ENCODE measurements at places on chromosomes 3 and 15. TPM values are rescaled to one million over a fixed set of nuclear protein-coding genes. Genes with fewer than 3 reads are reported as not detected.
A peak's percentile ranks its signal among the peaks of the same experiment; 100 is the strongest.

SLC22A14 gene
- total RNA-seq = not detected

DNA sequence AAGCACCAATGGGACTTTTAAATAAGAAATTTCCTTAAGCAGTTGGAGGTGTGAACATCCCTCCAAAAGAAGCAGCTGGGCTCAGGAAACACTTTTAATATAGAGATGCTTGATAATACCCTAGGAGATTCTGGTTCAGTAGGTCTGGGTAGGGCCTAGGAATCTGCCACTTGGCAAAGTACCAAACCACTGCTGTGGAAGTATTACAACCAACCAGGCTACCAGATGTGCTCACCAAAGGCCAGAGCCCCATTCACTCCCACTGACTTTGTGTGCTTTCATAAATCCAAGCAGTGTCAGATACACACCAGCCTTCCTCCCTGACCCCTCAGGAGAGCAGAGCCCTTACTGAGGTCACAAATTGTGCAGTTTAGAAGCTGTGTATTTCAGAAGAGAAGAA is 162.6 kb downstream of the CCNL1 start:
- no peaks in the 10 kb centered on the region for H3K4me1 ChIP-seq
- no peak overlapping the region for H3K4me3 ChIP-seq
- H3K27me3 ChIP-seq = no peaks in the 10 kb centered on the region

DNA sequence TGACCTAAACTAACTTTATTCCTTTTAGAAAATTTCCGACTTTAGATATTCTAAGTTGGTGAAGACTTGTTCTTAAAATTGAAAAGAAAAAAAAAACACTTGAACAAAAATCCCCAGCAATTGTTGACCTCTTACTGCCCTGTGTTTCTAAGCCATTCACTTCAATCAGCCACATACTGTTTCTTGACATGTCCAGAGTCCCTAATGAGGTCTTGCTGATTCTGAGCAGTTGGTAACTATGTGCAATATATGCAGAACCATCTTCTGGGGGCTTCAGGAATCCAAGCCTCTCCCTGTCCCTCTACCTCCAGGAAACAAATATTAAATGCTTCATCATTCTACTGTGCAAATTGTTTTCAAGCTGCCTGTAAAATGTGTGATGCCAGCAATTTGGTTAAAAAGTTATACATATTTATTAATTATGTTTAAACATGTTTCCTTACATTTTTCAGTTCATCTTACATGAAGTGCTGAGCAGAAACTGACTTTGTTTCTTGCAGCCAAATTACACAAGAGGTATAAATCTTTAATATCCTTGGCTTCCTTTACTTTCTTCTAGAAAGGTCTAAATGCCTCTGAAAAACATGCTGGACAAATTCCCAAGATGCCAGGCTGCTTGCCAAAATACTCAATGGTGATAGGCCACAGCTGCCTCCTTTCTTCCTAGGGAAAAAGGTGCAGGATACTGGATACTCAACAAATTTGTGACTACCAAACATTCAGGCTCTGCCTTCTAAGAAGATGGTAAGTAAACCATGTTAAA is 19.8 kb upstream of the GYG1 start:
- H3K4me3 ChIP-seq = no peak overlapping the region
- no peaks in the 10 kb centered on the region for H3K36me3 ChIP-seq
- H3K4me1 ChIP-seq = no peaks in the 10 kb centered on the region
- no peak overlapping the region for H3K27ac ChIP-seq
- peak; percentile 55 for DNase-seq

DNA sequence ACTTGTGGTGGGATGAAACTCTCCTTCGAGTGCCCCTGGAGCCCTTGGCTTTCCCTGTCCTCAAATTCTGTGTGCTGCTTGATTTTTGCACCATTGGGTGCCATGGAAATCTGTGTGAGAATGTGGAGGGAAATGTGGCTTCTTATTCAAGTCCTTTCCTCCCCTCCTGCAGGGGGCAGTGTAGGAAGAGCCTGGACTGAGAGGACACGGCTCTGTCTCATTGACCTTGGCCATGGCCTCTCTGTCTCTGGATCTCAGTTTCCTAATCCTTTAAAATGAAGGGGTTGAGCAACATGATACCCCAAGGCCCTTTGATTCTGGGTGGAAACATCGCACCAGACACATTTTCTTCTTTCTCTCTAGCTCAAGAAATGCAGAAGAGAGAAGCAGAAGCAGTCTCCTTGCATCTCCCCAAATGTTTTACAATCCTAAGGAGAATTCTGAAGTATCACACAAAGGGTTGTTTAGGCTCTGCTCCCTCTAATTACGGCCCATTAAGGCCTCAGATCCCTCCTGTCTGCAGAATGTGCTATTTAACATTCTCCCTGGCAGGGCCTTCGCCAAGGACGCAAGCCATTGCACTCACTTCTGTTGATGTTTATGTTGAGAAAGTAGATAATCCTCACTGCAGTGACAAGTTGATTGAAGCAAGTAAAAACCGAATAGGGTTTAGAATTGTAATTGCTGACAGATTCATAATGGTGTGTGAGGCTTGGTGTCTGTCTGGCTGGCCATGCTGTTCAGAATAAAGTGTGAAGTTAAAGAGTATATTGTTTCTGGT is 169.1 kb downstream of the TPRG1 start:
- no peaks in the 10 kb centered on the region for H3K27me3 ChIP-seq
- H3K36me3 ChIP-seq = no peaks in the 10 kb centered on the region
- H3K4me3 ChIP-seq = no peak overlapping the region
- no peak for DNase-seq

- no peaks in the 10 kb centered on the region for H3K36me3 ChIP-seq
- DNase-seq = no peak
- H3K4me3 ChIP-seq = no peak overlapping the region
These were observed 49.0 kb upstream of the EPHA3 start for GRCh38 chr3:89058371-89058770.

DNA sequence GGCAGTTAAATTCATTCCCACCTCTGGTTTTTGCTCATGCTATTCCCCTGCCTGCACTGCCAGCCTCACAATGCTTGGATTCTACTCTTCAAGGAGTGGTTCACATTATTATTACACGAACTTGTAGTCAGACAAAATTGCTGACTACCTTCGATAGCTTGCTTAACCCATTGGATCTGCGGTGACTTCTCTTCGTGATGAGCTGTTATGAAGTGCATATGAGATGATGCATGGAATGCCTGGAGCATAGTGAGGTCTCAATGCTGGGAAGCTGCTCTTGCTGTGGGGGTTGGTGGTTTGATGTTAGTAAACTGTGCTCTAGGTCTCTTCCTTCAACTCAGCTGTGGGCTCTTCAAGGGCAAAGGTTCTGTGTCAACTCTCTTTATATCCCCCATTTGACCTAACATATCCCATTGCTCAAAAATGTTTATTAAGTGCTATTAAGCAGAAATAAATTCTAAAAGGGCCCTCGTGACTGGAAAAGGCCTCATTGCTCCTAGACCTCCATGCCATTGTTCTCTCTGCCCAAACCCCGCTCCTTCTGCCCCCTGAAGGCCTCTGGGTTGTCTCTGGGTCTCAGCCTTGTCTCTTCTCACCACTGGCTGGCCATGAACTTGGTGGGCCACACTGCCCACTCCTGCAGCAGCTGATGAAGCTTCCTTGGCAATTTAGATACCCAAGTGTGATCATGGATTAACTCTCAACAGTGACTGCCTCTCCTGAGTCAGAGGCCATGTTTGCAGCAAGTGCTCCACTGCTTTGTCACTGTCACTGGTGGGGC is 4.5 kb upstream of the SLCO2A1 start:
- H3K27me3 ChIP-seq = no peaks in the 10 kb centered on the region
- no peak overlapping the region for H3K27ac ChIP-seq
- H3K4me1 ChIP-seq = peaks cover 11% of the 10 kb centered on the region
- DNase-seq = no peak
- H3K36me3 ChIP-seq = no peaks in the 10 kb centered on the region
- H3K4me3 ChIP-seq = no peak overlapping the region

DNA sequence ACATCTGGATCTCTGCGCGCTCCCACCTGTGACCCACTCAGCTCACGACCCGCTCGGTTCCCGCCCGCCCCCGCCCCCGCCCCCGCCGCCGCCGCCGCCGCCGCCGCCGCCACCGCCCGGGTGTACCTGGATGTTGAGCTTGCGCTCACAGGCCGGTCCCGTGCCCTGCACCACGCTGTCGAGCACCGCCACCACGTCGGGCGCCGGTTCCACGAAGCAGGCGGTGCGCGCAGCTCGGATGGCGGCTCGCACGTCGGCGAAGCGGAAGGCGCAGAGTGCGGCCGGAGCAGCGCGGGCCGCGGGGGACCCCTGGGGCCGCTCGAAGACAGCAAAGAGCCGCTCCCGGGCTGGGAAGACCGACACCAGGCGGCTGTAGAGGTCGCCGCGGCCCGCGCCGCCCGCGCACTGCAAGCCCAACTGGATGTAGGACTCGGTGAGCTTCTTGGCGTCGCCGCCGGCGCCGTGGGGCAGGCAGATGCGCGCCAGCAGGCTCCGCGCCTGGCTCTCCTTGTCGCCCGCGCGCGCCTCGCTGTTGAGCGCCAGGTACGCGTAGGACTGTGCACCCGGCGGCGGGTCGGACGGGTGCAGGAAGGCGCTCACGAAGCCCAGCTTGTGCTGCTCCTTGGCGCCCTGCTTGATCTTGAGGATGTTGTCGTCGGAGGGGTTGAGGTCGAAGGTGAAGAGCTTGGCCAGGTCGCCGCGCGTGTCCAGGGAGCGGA is 1.1 kb downstream of the PLXND1 start:
- DNase-seq = peak; percentile 59
- H3K4me1 ChIP-seq = peaks cover 19% of the 10 kb centered on the region
- peaks cover 5% of the 10 kb centered on the region for H3K27me3 ChIP-seq
- peak overlapping the region; percentile 79 for H3K27ac ChIP-seq
- peak overlapping the region; percentile 50 for H3K4me3 ChIP-seq

- no peaks in the 10 kb centered on the region for H3K4me1 ChIP-seq
- H3K36me3 ChIP-seq = no peaks in the 10 kb centered on the region
- H3K4me3 ChIP-seq = no peak overlapping the region
These were observed 564.6 kb downstream of the MFSD1 start for GRCh38 chr3:159366476-159366875.

TMCO5A gene
- total RNA-seq = not detected

Measured in thyroid gland (tissue), 4 donors.